A673 (cell line): ENCODE measurements at places on chromosomes 7 and 10.

DNA sequence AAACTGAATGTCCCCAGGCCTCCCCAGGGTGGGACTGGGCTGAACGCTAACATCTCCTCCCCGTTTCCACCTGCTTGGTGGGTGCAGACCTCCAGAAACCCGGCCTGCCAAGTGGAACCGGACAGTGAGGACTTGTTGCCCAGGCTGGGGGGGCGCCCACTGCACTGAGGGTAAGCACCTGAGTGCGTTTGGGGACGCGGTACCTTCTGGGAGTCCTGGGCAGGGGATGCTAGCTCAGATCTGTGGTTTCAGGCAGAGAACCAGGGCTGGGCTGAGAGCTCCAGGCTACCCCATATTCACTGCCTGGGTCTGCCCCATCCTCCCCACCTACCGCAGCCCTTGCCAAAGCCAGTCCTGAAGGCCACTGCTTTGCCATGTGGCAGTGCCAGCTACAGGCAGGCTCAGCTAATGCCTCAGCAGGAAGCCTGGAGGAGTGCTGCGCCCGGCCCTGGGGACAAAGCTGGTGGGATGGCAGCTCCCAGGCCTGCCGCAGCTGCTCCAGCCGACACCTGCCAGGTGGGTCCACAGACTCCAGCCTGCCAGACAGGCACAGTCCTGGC, 3.5 kb upstream of the ZNF467 start:
- no peak overlapping the region for H3K4me3 ChIP-seq
- DNase-seq = no peak
- no peak overlapping the region for H3K27ac ChIP-seq
- H3K27me3 ChIP-seq = no peaks in the 10 kb centered on the region
- peaks cover 10% of the 10 kb centered on the region for H3K4me1 ChIP-seq

GRCh38 chr10:122341141-122341810, 33.2 kb upstream of the PLEKHA1 start:
- H3K4me1 ChIP-seq = no peaks in the 10 kb centered on the region
- H3K36me3 ChIP-seq = no peaks in the 10 kb centered on the region
- H3K27me3 ChIP-seq = no peaks in the 10 kb centered on the region
- no peak overlapping the region for H3K4me3 ChIP-seq
- no peak for DNase-seq
- H3K27ac ChIP-seq = no peak overlapping the region

DNA sequence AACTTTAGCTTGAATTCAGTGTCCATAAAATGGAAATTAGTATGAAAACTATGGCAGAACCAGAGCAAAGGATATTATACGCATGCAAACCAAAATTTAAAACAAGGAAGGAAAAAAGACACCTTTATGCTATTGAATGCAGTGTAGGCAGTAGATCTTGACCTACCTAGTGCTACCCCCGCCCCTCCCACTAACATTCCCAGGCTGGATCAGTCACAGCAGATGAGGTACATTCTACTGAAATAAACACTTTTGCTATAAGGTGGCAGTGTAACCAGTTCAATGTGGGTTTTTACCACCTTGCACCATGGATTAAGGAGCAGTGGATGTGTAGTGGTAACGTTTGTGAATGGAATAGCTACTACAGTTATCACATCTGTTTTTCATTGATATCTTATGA, 27.9 kb downstream of the SRI start:
- no peak for DNase-seq
- no peaks in the 10 kb centered on the region for H3K36me3 ChIP-seq

DNA sequence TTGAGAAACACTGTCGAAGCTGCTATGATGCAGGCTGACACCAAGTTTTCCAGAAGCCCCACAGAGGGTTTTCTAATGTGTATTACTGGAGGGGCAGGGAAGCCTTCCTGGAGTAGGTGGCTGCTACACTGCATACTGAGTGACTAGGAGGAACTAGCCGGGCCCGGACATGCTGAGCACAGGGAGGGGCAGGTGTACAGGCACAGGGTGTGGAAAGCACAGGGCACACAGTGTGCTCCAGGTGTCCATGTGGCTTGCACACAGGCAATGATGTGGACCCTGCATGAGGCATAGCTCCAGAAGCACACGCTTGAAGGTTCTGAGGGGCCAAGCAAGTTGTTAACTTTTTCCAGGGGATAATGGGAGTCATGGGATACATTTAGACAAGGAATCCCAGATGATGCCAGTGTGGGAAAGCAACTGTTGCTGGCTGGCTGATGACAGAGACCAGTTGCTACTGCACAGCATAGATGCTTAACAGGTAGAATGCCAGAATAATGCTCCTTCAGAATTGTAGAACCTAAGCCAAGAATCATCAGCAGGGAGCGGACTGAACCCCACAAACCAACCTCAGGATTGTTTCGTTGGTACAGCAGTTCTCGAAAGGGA, 14.6 kb downstream of the DHX32 start:
- no peaks in the 10 kb centered on the region for H3K4me1 ChIP-seq
- no peak overlapping the region for H3K4me3 ChIP-seq
- H3K36me3 ChIP-seq = peaks cover 10% of the 10 kb centered on the region

DNA sequence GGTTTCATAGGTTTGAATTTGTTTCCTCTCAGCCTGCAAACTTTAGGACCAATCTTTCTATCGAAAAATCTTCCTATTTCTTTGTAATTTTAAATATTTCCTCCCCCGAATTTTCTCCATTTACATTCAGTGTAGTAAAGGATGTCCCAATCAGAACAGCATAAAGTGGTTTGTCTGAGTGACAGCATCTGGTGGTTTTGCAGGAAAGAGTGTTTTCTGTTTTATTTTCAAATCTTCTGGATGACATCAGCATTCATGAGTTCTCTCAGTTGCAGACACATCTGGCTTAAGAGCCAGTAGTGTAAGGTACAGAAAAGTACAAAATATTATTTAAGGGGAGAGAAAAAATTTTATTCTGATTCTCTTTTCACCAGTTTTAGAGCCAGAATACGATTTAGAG, 634.8 kb downstream of the PHTF2 start:
- no peaks in the 10 kb centered on the region for H3K4me1 ChIP-seq
- H3K27me3 ChIP-seq = peaks cover 61% of the 10 kb centered on the region
- H3K27ac ChIP-seq = no peak overlapping the region
- no peak for DNase-seq
- no peak overlapping the region for H3K4me3 ChIP-seq
- H3K36me3 ChIP-seq = no peaks in the 10 kb centered on the region

DNA sequence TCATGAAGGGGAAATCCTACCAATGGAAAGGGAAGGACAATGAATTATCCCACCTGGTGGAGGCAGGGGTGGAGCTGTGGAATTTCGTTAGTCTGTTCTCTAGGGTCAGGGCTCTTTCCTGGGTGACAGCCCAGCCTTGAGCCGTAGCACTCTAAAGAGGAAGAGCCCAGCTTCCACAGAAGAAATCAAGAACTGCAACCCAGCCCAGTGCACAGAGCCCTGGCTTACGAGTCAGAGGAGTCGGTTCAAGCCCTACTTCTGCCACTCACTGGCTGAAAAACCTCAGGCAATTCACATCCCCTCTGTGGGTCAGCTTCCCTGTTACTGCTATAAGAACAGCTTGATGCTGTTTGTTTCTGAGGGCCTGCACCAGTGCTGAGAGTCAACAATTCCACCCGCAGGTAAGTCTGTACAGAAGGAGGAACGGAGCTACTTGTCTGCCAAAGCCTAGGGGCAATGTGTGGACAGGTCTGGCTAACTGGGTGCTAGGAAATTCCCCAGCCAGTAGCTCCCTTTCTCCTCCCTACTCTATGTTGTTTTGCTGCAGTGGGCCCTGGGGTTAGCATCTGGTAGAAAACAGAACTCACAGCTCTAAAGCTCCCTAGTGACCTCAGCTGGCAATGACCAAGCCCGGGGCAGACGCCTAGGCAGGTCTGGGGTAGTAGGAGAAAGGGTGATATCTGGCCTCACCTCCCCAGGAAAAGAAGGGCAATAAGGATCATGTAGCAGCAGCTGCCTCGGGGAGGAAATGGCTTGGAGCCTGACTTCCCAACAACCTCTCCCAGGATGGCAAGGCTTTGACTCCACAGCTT, 3.3 kb downstream of the AVPI1 start:
- H3K27me3 ChIP-seq = no peaks in the 10 kb centered on the region
- no peak overlapping the region for H3K27ac ChIP-seq
- no peaks in the 10 kb centered on the region for H3K36me3 ChIP-seq
- H3K4me3 ChIP-seq = no peak overlapping the region
- no peak for DNase-seq
- H3K4me1 ChIP-seq = peaks cover 9% of the 10 kb centered on the region
